ENCODE measurements at places on chromosomes 4 and X.

- ATAC-seq, result no peak
Observed at GRCh38 chrX:1424147-1424851, 28.4 kb downstream of the ASMTL start.

- no peak for ATAC-seq
Observed at GRCh38 chr4:33709247-33709646, 2535.1 kb downstream of the ARAP2 start.

DNA sequence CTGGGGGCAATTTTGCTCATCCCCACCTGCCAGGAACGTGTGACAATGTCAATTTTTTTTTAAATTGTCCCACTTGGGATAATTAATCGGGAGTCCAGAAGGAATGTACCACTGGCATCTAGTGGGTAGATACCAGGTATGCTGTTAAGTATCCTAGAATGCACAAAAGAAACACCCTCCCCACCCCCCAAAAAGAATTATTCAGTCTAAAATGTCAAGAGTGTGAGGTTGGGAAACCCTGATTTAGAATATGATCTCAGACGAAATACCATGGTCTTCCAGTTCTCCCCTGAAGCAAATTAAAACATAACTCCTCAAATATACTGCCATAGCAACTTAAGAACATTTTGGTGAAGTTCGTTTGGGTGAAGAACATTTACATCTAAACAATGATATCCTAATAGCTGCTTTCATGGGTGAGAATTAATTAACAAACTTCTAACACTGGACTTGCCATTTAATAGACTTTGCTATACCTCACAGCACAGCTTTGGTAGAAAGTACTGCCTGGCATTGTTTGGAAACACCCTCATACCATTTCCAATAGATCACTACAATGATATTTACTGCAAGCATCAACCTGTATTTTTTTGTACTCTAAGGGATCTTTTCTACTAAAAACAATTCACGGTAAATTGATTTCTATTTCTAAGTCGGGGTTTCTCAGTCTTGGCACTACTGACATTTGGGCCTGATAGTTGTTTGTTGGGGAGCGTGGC, 36.5 kb downstream of the SH3RF1 start:
- ATAC-seq, result no peak

GRCh38 chrX:149504915-149505651, at the start of gene IDS:
Gene IDS, minus strand, starts transcription at chrX:149505306. Its CDS starts 169 bp downstream, at chrX:149505137.
- peak; percentile 71 for ATAC-seq

DNA sequence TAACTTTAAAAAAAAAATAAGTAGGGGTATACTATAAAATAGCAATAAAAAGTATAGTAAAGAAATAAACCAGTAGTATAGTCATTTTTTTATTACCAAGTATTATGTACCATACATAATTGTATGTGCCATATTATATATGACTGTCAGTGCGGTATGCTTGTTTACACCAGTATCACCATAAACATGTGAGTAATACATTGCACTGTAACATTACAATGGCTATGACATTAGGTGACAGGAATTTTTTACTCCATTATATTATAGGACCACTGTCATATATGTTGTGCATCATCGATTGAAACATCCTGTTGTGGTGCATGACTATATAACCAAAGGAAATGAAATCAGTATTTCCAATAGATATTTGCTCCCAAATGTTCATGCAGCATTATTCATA, 176.9 kb upstream of the ARHGAP24 start:
- ATAC-seq, result no peak

DNA sequence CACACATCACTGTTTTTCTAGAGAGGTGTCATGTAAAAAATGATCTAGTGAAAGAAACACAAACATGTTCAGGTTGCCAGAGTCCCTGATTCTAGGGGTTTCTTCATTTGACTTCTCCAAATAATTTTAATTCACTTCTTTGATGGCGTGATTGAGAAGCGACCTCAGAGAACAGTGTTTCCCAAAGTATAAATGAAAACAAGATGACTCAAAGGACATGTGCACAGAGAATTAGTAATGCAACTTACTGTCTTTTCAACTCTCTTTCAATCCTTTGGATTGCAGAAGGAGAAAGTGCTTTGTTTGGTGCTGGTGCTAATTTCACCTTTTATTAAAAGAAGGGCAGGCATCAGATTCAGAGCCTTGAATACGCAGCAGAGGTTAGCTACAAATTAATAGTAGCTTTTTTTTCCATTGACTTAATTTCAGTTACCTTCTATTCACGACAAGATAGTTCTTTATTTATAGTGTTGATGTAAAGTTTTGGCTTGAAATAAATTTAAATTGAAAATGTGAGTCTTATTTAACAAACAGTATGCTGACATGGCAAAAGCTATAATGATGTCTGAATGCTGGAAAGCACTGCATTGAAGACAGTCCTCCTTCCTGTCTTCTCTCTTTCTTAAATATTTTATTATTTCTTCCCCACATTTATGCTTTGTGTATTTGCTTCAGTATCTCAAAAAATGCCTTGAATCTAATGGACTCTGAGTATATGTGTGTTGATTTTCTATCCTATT, 85.1 kb downstream of the SLC10A7 start:
- no peak for ATAC-seq

- ATAC-seq, result no peak
Observed at GRCh38 chr4:151799417-151800012, 38.7 kb upstream of the GATB start.

- no peak for ATAC-seq
Observed at GRCh38 chrX:19440713-19441112, 74.6 kb downstream of the MAP3K15 start.

DNA sequence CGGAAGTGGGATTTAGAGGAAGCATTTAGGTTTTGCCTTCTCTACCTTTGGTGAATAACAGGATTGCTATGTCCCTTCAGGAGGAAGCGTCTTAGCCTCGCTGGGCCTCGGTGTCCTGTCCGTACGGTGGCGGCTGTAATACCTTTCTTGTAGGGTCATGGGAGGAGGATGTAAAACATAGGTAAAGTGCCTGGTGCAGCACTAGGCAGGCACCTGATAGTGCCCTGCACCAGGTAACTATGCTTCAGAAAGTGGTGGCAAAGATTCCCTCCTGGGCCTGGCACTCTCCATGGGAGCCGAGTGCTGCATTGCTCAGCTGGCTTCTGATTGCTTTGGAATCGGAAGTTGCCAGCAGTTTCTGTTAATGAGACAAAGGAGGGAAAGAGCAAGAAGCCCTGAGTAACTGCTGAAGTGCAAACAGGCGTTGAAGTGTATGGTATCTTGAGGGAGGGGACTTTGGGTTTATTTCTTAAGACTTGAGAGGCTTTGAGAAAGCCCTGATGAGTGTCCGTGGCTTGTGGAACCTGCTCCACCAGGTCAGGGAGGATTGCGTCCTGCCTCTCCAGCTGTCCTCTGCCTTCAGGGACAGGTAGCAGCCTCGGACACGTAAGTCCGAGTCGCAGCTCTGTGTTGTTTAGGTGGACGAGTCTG, 45.8 kb downstream of the TBC1D14 start:
- no peak for ATAC-seq

DNA sequence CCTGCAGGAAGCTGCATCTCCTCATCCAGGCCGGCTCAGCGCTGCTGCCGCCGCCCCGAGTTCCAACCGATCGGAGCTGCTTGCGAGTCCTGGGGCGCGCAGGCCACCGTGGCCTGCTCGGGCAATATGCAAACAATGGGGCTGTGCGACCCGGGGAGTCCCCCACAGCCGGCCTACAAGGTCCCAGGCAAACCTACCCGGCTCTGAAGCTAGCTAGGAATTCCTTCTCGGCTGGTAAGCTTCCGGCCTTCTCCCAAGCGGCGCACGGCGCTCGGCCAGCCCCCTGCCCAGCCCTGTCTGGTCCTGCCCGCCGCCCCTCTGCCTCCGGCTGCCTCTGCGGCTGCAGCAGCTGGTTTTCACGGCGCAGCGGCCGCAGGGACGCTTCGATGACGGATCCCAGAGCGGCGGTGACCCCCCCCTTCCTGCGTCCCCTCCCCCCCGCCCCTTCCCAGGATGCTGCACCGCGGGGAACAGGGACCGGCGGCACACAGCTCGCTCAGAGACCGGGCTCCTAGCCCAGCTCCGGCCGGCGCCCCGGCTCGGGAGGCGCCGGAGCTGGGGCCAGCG, 59.4 kb downstream of the TSC22D3 start:
- ATAC-seq, result no peak

- peak; percentile 89 for ATAC-seq
Observed at GRCh38 chrX:134006484-134007161, 21.2 kb upstream of the GPC3 start.

DNA sequence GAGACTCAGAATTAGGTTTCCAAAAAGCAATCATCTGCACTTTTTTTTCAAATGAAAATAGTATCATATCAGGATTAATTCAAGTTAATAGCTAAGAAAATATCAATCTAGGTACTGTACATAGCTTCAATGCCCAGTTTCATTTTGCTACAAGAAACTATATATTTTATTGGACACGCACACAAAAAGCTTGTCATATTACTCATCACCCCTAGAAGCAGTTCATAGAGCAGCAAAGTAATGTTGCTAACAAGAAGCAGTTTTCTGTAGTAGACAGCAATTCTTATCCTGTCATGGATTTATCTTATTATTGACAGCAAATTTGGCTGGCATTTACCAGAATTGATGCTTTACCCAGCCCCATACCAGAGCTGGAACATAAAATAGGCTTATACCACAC, 52.3 kb upstream of the LSM6 start:
- ATAC-seq, result peak; percentile 44

DNA sequence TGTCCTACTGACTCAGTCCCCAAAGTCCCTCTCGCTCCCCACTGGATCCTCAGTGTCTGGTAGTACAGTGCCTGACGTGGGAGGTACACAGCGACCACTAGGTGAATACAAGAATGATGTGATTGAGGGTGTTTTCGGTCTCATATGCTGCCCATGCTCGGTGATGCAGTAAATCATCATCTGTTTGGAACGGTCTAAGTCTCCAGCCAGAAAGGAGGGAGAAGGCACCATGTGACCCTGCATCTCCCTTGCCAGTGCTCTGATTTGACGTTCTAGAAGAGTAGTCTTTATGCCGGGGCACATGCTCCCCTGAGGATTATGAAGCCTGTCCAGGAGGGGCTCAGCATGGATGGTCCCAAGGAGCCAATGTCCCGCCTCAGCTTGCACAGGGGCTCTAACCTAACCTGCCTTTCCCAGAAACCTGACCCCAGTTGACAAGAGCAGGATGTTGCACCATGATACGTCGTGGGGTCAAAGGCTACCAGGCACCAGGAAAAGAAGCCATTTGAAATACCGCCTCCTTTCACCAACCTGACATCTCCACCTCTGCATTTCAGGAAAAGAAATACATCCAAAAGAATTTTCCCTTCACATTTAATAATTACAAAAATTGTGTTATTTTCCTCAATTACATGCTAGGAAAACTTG, 13.8 kb upstream of the PLXNB3 start:
- no peak for ATAC-seq

- no peak for ATAC-seq
Observed at GRCh38 chrX:21970326-21970725, 29.8 kb downstream of the SMS start.

GRCh38 chr4:20652226-20652885, 47.9 kb upstream of the PACRGL start:
- no peak for ATAC-seq

DNA sequence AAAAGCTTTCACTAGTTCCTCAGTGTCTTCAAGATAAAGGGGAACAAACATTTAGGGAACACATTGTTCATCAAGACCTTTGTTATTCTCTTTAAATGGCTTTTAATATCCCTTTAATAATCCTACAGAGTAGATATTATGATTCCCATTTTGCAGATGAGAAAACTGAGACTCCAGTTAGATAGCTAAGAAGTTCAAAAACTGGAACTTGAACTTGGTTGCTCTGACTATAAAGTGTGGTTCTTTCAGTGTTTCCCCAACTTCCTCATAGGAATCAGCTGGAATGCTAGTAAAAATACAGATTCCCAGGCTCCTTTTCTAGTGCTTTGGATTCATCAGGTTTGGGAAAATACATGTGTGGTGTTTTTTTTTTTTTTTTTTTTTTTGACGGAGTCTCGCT, 37.7 kb downstream of the DLG3 start:
- ATAC-seq, result no peak

DNA sequence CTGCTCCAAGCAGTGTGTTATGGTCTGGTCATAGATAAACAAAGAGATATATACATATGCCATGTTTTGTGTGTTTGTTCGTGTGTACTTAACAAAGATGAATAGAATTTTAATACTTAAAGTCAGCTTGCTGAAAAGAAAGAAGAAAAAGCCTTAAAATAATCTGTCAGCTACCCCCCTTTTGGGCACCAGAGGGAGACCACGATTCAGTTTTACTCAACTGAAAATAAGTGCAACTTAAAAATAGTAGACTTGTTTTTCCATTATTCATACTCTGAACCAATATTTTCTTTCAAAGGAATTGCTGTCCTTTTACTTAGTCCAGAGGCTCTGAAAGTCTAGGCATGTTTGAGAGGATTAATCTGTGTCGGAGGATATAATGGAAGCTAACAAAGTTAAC, 181.7 kb upstream of the AGTR2 start:
- no peak for ATAC-seq

DNA sequence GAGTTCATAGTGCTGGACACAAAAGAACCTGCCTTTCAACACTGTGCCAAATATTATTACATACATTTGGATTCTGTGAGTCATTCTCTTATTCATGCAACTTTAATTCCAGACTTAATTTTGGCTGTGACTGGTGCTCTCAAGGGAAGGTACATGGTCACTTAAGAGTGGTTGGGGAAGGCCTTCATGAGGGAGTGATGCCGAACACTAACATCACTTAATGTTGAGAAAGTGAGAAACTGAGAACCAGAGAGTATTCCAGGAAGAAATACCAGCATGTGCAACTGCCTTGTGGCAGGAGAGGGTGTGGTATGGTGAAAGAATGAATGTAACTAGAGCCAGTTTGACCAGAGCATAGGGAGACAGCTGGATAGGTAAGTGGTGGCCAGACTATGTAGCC, 41.5 kb upstream of the FHDC1 start:
- no peak for ATAC-seq

GRCh38 chrX:15856222-15856587, 1.6 kb upstream of the AP1S2 start:
- ATAC-seq, result no peak

Measured in activated T-helper 17 cell treated with anti-CD3 and anti-CD28 coated beads, Interleukin-2, amount 50 U/mL, for 72 hours (primary cell).